ENCODE measurements at places on chromosomes 3 and 15.

DNA sequence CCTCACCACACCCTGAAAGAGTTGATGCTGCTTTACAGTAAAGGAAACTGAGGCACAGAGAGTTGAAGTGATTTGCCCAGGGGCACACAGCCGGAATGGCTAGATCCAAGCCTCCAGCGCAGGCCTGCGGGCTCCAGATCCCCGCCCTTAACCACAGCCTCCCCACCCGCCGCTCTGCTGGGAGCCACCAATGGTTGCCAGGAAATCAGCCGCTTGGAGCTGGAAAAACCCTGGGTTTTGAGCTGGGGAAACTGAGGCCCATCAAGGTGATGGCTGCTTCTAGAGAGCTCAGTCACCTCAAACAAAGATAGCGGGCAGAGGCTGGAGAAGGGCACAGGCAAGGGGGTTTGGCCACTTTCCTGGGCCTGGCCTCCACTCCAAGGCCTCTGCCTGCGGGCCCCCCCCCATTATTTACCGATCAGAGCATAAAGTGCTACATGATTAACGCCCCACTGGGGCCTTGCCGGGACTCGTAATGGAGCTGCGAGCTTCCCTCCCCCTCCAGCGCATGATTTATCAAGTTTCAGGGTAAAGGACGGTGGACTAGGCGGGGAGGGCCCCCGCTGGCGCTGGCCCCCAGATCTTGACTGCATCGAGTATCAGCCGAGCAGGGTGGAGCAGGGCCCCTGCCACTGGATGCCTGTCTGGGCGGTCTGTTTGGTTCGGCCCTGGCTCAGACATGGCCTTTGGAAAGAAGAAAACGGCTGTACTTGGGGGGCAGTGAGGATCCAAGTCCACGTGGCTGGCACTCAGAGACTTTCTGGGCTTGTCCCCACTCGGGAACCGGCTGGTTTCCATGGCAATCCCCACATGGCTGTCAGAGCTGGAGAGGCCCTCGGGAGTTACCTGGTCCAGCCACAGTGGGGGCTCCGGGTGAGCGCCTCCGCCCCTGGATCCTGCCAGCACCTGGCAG lies 9.1 kb downstream of the PLXND1 start:
- DNase-seq, result no peak

DNA sequence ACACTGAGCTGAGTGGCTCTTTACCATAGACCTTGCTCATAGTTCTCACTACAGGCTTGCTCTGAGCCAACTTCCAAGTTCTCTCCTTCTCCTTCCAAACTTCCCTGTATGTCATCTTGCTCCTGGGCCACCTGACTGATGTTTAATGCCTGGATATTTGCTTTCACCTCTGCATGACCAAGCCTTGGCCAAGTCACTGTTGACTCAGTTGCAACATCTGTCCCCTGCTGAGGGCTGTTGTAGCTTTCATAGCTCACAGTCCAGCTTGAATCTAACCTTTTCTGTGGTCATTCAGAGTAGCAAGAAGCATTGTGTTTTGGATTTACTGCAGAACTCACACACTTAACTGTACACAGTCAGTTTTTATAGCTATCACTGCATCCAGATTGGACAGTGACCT lies 171.8 kb upstream of the ROPN1 start:
- DNase-seq, result no peak

- DNase-seq, result no peak
Measured at GRCh38 chr3:30256474-30256873, 349.9 kb upstream of the TGFBR2 start.

DNA sequence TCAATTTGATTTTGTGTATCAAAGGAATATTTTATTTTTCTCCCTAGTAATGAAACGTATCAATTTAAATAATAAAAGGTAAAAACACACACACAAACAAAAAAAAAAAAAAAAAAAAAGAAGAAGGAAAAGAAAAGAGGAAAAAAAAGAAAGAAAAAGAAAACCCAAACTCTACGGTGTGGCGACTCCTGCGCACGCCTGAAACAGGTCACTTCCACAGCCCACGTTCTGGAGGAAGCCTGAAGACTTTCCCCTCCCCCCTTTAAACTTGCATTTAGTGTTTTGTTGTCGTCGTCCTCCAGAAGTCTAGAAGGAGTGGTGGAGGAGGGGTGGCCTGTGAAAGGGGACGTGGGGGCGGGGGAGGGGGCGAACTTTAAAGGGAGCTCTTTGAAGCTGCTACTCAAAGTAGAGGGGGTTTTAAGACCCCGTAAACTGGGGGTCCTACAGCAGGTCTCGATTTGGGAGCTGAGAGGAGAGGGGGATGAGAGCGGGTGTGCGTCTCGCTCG lies 2.3 kb upstream of the TLE3 start:
- peak; percentile 15 for DNase-seq

DNA sequence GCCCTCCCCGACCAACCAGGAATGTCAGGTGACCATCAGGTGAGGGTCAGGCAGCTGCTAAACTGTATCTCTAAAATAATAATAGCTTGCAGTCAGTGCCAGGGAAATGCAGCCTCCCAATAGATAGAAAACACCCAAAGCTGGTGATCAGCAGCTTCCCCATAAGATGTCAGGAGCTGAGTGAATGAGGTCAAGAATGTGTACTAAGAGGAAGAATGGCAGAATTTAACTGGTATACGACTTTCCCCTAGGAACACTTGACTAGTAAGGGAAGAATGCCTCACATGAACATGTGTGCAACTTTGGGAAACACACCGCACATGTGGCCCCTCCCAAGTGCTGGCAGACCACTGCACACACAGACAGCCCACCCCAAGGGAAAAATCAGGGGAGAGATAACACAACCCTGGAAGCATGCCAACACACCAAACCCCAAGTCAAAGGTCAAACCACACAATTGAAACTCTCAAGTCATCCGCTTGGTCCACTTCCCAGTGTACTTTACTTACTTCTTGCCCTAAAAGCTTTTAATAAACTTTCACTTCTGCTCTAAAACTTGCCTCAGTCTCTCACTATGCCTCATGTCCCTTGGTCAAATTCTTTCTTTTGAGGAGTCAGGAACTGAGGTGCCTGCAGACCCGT lies 806.5 kb downstream of the OTOL1 start:
- DNase-seq, result no peak

GRCh38 chr15:70242951-70243685 lies 145.4 kb upstream of the TLE3 start:
- DNase-seq, result no peak

DNA sequence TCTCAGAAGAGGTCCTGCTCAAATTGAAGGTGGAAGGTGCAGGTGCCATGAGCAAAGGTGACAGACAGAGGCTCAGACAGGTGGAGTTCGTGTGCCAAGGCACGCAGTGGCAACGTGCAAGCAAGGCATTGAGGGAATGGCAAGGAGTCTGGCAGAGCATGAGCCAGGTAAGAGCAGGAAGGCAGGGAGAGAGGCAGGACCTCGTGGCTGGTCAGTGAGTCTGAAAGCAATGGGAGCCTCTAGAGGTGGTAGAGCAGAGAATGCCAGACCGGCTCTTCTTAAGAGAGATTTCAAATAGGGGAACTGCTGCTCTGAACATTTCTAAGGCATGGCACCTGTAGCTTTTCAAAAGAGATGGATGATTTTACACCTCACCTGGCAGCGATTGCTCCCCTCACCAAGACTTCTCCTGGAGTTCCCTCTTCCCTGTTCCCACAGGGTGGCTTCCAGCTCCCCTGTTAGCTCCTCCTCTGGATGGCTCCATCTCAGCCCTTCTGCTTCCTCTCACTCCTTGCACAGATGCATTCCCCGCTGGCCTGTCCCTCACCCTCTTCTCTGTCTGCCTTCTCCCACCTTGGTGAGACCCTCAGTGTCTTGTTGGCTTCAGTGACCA lies 2.7 kb downstream of the MYO5C start:
- no peak for DNase-seq

- no peak for DNase-seq
Measured at GRCh38 chr15:49741712-49742111, 120.9 kb downstream of the DTWD1 start.

GRCh38 chr15:49501586-49501985 lies 78.5 kb downstream of the FGF7 start:
- no peak for DNase-seq

GRCh38 chr3:143147707-143148106 lies 28.1 kb downstream of the CHST2 start:
- DNase-seq, result no peak

DNA sequence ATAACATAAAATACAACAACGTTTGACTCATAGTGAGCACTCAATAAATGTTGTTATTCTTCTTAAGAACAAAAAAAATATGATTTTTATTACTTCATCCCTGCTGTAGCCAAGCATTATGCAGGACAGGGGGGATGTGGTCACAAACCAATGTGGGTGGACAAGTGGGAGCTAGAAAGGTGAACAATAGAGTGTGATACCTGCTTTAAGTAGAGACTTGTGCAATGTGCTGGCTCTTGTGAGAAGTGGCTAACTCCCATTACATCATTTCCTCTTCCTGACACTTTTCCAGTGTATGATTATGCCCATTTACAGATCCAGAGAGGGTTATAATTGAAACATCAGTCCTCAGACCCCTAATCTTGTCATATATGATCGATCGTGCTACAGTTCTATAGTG lies 193.6 kb downstream of the UBE2E2 start:
- DNase-seq, result no peak

DNA sequence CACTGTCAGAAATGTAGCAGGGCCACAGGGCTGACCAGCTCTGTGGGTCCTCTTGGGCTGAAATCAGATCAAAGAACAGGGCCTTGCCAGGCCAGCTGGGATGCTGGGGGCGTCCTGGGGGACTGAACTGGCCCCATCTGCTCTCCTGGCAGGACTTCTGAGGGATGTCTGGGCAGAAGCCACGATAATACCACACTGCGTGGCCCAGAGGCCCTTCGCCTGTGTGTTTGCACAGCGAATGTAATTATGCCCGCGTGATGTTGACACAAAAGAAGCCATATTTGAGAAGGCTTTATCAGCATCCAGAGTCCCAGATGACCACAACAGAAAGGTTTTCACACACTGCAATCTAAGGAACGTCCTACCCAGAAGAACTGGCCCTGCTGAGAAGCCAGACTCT lies 174.0 kb downstream of the RAB11A start:
- no peak for DNase-seq

- DNase-seq, result no peak
Measured at GRCh38 chr3:78913711-78914110, 854.1 kb downstream of the ROBO1 start.

DNA sequence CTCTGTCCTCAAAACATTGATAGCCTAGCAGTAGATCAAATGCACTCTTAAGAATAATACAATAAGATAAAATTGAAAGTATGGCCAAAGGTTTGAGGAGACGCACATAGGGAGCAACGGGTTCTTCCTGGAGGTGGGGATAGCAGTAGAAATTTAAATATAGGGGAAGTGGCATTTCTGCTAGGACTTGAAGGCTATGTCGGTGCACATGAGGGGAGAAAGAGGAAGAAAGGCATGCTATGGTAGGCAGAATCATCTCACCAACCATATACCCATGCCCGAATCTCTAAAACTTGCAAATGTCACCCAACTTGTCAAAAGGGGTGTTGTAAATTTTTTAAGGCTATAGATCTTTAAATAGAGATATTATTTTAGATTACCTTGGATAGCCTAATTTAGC lies 735.1 kb upstream of the LMCD1 start:
- no peak for DNase-seq

GRCh38 chr15:60918234-60918959 lies 310.7 kb downstream of the RORA start:
- no peak for DNase-seq

GRCh38 chr15:28094732-28095521 lies 4.2 kb downstream of the OCA2 start:
- no peak for DNase-seq

GRCh38 chr3:159390656-159391212 lies 588.9 kb downstream of the MFSD1 start:
- DNase-seq, result no peak

DNA sequence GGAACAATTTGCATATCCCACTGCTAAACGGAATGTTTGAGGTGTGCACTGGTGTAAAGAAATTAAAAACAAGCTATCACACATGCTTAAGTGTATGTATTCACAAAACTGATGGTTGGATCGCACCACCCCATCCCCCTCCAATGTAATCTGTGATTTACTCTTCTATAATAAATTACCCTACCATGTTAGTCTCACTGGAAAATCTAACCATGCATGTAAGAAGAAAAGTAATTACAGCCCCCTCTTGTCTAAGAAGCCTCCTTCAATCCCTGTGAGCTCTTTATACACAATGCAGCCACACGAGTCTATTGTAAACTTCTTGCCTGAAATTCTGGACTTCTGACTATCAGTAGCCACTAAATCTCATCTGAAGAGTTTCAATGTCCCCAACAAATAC lies 173.6 kb downstream of the ZBTB20 start:
- DNase-seq, result no peak

GRCh38 chr3:87575550-87575949 lies 299.2 kb upstream of the POU1F1 start:
- DNase-seq, result no peak

GRCh38 chr3:43014241-43014640 lies 35.1 kb downstream of the GASK1A start:
- no peak for DNase-seq

GRCh38 chr3:143751643-143752178 lies 96.6 kb downstream of the SLC9A9 start:
- peak; percentile 12 for DNase-seq

GRCh38 chr3:52099001-52099401 lies 42.6 kb upstream of the DUSP7 start:
- no peak for DNase-seq

- no peak for DNase-seq
Measured at GRCh38 chr15:74817370-74817737, 4.7 kb downstream of the LMAN1L start.

DNA sequence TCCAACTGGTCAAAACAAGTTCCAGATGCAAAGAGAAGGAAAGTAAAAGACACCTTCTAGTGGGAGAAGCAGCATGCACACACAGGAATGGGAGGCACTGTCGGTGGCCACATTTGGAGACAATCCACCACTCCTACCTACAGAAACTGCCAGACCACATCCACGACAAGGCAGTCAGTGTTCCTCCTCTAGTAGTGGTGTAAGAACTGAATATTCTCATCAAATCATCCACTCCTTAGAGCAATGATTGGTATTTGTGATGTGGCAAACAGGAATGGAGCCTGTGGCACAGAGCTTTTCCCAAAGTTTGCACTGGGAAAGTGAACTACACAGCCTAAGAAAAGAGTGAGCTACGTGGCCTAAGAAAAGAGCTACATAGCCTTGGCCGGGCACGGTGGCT lies 5.1 kb upstream of the SPINT1 start:
- no peak for DNase-seq

DNA sequence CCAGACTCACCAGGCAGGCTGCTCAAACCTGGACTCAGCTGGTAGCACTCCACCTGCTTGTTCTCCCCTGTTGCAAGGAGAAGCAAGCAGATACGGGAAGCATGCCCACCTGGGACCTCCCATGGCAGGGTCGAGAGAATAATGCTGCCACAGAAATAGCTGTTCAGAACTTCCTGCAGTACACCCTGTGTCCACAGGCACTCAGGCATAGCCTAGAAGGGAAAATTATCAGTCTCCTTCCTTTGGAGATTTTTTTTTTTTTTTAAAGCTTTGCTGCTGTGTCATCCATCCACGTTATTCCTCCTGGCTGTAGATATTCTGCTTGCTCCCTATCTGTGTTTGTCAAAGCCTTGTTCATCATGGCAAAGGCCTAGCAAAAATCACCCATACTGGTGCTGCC lies 32.7 kb upstream of the RPS17 start:
- no peak for DNase-seq
